ENCODE measurements at places on chromosomes 2 and 18.

GRCh38 chr2:181679544-181679979, 755 bp downstream of the NEUROD1 start:
- DNase-seq = no peak

- no peak for DNase-seq
Observed at GRCh38 chr2:233414777-233415570, 60.7 kb downstream of the DGKD start.

GRCh38 chr2:33897741-33898140, 298.6 kb upstream of the FAM98A start:
- DNase-seq = no peak

- no peak for DNase-seq
Observed at GRCh38 chr18:3255611-3256165, 6.2 kb upstream of the MYL12B start.

- DNase-seq = peak; percentile 25
Observed at GRCh38 chr2:75466708-75467311, 93.9 kb downstream of the EVA1A start.

GRCh38 chr2:45072862-45073237, 63.6 kb upstream of the SIX2 start:
- DNase-seq = no peak

DNA sequence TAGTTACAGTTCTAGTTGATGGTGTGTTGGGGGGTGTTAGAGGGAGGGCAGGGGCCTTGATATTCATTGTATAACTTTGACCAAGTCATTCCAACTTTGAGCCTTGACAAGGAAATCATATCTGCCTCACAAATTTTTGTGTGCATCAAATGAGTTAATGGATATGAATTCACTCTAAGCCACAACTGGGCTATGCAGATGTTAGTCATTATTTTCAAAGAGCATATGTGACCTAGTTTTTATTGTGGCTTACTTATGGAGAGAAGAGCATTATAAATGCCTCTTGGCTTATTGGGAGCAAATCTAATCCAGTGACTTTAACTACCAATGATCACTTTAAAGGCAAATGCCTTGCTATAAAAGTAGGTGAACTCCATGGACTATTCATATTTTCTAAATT, 250.2 kb downstream of the LPIN1 start:
- DNase-seq = no peak

DNA sequence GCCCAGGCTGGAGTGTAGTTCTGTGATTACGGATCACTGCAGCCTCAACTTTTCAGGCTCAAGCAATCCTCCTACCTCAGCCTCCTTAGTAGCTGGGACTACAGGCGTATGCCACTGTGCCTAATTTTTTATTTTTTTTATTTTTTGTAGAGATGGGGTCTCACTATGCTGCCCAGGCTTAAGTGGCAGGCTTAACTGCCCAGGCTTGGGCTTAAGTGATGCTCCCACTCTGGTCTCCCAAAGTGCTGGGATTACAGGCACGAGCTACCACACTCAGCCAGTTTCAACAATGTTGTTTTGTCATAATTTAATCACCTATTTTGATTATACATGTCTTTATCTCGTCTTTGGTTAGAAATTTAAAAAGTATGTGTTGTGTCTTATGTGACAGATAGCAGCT, 18.2 kb downstream of the UGGT1 start:
- no peak for DNase-seq

Measured in NCI-H2171 (cell line).